ENCODE measurements at places on chromosomes 13 and 19.

- no peak for DNase-seq
Observed at GRCh38 chr19:32186542-32187330, 158.7 kb upstream of the ZNF507 start.

DNA sequence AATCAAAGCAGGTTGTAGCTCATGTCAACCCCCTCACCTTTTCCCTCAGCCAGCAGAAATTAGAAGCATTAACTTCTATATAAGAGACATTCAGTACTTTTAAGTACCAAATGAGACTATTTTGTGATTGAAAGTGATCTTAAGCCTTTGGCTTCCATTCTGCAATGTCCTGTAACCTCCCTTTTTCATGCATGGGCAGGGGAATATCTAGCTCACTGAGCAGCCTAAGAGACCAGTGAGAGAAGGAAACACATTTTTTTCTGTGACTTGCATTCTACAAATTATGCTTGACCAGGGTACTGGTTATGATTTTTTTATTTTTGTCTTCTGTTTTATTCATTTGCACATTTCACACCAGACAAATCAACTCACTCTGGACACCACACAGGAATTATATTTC, 369.6 kb downstream of the KCTD12 start:
- DNase-seq, result no peak

DNA sequence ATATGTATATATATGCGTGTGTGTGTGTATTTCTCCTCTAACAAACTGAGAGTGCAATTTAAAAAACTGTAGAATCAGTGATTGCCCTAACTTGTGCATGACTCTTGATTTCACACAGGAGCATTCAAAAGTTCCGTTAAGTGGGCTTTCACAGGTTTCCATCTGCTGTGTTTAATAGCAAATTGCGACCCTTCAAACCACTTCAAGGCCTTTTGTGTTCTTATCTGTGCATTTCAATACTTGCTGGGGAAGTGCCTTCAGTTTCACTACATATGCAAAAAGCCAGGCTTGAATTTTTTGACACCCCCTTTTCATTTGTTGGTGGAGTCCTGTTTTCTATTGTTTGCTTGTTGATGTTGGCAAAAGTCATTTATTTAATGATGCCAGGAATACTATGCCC, 158.0 kb downstream of the TM9SF2 start:
- DNase-seq, result no peak

GRCh38 chr19:20182222-20182785, 15.3 kb downstream of the ZNF486 start:
- DNase-seq, result no peak

GRCh38 chr13:112772539-112772909, 82.7 kb downstream of the ATP11A start:
- DNase-seq, result no peak

GRCh38 chr19:55406826-55407549, 600 bp downstream of the UBE2S start:
- no peak for DNase-seq

DNA sequence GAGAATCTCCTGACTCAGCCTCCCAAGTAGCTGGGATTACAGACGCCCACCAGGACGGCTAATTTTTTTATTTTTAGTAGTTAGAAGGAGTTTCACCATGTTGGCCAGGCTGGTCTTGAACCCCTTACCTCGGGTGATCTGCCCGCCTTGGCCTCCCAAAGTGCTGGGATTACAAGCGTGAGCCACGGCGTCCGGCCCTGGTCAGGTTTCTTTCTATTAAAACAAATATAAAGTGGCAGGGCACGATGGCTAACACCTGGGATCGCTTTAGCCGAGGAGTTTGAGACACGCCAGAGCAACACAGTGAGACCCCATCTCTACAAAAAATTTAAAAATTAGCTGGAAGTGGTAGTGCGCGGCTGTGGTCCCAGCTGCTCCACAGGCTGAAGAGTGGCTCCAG, 1.5 kb upstream of the MED25 start:
- no peak for DNase-seq

GRCh38 chr13:108924541-108924940, 295.1 kb downstream of the MYO16 start:
- no peak for DNase-seq

GRCh38 chr19:55258476-55258827, 365 bp downstream of the PPP6R1 start:
- no peak for DNase-seq

DNA sequence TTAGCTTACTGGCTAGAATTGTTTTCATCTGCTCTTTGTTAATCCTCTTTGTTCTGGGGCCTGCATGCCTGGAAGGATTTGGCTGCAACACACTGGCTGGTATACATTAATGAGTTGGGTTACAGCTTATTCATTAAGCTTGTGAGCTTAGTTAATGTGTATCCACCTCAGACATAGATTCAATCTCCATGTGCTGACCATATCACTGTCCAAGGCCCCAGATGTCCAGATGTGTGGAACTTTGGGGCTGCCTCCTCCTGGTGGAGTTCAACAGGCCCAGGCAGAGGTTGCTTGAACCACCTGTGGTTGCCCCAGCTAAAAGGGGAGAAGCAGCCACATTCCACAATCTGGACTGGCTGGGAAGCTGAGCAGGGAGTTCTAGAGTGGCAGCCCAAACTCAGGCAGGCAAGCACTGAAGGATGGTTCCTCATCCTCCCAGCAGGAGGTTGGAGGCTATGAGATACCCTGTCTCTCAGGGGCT, 5.4 kb downstream of the DIAPH3 start:
- DNase-seq, result no peak

GRCh38 chr13:73293913-73294523, 235.2 kb downstream of the KLF5 start:
- DNase-seq, result no peak

DNA sequence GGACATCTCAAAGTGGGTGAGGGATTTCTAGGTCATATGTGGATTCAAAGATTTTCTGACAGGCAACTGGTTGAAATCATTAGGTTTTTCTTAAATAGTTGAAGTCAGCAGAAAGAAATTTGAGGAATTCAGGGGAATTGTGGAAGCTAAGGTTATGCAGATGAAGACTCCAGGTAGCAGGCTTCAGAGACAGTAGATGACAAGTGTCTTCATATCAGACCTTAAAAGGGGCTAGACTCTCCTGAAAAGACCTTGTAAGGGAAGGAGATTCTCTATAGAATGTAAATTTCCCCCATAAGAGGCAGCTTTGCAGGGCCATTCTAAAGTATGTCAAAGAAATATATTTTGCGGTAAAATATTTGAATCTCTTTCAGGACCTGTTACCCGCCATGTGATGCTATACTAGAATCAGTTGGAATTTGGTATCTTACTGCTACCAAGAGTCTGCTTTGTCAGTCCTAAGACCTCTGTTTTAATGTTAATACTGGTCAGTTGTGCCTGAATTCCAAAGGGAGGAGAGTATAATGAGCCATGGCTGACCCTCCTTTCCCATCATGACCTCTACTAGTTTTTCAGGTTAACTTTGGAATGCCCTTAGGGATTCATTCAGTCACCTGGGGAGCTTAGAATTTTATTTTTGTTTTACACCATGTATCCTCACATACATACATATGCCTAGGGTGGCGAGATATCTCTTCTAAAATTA, 1115.5 kb upstream of the SLC10A2 start:
- DNase-seq, result no peak

- no peak for DNase-seq
Observed at GRCh38 chr13:100854006-100854405, 179.4 kb upstream of the TMTC4 start.

DNA sequence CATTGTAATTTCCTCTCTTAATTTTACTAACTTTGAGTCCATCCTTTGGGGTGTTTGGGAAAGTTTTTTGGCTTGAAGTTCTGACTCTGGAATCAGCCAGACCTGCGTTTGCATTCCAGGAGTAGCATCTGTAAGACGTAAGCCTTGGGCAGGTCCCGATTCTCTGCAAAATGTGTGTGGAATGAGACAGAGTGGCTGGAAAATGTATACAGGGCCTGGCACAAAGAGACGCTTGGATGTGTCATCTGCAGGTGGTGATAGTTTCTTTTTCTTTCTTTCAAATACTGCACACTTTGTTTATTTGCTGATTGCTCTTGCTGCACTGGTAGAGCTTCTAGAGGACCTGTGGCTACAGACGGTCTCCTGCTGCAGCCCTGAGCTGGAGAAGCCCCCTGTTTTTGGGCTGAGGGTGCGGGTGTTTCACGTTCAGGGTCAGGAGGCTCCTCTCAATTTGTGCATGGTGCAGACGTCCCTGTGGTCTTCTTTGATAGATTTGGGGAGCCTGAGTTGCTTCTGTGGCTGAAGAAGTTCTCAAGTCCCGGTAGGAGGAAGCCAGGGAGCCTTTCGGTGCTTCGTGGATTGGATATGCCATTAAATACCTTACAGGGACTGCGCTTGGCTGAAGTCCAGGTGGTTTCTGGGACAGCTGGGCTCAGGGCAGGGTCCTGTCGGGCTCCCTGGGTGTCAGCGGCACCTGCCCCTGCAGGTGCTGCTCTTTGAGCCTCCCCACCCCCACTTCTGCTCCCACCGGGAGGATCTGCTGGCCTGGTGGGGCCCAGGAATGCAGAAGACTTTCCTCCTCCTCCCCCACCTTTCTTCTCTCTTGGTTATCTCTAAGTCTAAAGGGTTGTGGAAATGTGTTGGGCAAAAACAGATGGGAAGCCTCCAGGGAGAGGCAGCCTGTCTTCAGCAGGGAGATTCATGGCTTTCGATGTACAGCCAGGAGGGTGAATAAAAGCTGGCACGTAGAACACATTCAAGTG, 44.0 kb upstream of the GAS6 start:
- no peak for DNase-seq

DNA sequence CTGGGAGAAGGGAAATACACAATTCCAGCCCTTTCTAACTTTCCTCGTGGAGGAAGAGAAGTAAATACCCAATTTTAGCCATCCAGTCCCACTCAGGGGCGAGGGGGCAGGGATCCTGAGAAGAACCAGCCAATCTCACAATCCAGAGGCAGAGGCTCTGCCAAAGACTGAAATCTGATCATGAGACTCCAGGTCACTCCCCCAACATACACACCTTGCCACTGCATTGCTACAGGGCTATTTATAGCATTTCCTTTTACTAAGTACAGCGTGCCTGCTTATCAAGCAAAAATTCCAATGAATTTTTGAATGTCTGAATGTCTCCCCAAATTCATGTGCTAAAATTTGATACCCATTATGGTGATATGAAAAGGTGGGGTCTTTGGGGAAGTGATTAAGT, 1687.5 kb downstream of the EFNB2 start:
- no peak for DNase-seq

- DNase-seq, result no peak
Observed at GRCh38 chr19:12866416-12867119, 14.7 kb downstream of the DNASE2 start.

DNA sequence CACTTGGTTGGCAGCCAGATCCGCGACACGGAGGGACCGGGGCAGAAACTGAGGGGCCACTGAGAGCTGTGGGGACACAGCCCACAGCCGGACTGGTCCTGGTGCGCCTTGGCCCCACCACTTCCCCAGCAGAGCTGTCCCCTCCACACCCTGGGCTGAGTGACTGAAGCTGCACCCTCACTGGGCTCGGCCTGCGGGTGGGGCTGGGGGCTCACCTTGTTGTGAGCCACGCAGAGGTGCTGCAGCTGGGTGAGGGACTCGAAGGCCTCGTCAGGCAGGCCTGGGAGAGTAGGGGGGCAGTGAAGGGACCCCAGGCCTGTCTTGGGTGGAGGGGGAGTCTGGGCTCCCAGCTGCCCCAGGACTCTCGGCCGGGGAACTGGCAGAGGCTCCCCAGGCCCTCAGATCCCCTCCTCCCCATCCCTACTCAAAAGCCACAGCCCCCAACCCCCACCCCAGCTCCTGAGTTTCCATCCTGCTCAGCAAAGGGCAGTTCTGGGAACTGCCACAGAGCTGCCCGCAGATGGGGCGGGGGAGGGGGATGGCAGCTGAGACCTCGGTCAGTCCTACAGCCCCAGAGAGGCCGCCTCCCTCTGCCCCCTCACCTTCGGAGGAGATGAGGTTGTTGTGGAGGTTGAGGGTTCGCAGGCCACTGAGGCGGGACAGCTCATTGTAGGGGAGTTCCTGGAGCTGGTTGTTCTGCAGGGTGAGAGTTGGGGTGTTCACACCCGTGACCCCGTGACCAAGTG, 2.3 kb downstream of the PODNL1 start:
- no peak for DNase-seq

DNA sequence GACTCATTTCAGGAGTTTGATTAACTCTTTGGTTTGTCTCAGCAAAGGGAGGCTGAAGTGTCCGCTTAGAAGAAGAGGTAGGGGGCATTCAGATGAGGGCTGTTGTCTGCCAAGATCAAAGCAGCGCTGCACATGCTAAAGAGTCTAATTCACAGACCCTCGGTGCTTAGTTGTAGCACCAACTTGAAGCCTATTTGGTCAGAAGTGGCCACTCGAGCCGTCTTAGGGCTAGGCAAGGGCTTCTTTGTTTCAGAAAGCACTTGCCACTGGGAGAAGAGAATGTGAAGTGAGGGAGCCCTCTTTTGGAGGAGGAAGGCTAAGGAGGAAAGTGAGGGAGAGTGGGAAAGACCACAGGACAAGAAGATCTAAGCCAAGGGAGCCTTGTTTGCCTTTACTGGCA, 313.4 kb upstream of the TMTC4 start:
- DNase-seq, result no peak

Data from prostate gland (tissue), 2 donors.